Stimulated activated CD4-positive, alpha-beta T cell treated with anti-CD3 and anti-CD28 coated beads, Interleukin-4, amount 100 ng/mL, for 48 hours (primary cell): ENCODE measurements at places on chromosomes 3 and 15.

DNA sequence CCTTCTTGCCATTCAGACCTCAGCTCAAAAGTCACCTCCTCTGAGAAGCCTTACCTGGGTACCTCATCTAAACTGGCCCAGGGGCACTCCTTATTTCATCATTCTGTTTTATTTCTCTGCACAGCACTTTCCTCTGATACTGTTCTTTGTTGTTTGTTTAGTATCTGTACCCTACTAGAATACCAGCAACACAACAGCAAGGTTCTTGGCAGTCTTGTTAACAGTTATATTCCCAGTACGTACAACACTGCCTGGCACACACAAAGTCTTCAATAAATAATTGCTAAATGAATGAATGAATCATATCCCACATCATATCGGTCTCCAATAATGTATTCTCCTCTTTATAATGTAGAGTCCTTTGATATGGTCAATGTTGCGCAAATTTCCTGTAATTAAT lies 188.1 kb downstream of the FOXP1 start:
- DNase-seq: no peak

- no peak for DNase-seq
These were observed 24.8 kb downstream of the IL20RB start for GRCh38 chr3:136982520-136983138.

DNA sequence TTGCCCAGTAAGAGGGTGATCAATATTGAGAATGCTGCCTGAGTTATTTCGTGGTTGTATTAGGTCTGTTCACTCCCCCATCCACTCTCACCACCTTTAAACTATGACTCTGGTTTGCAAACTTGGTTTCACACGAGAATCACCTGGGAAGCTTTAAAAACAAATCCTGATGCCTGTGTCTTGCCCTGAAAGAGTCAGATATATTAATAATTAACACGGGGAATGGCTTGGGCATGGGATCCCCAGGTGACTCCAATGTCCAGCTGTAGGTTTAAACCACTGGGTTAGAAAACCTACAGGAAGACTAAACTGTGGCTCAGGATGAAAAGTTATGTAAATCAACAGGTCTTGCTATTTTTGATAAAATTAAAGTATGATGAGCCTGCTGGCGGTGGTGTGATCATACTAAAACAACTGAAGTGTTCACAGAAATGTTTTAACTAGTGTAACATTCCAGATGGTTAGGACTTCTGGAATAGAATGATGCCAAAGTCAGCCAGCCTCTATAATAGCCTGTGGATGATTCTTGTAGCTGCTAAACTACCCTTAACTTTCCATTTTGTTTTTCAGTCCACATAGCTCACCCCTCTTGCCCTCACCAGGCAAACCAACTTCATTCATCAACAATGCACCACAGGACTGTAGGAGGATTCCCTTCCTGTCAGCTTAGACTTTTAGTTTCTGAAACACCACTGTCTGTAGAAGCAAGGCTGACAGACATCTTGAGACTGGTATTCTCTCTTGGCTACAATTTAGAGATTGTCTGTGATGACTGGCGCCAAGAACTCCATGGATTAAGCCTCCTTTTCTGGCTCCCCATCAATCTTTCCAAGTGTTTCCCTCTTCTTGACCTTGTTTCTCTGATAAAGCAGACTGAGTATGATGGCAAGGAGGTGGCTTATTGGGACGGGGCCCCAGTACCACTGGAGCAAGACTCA lies 119.1 kb upstream of the ADAMTS9 start:
- DNase-seq: no peak

GRCh38 chr3:195042743-195043606 lies 228.0 kb downstream of the XXYLT1 start:
- DNase-seq: no peak

DNA sequence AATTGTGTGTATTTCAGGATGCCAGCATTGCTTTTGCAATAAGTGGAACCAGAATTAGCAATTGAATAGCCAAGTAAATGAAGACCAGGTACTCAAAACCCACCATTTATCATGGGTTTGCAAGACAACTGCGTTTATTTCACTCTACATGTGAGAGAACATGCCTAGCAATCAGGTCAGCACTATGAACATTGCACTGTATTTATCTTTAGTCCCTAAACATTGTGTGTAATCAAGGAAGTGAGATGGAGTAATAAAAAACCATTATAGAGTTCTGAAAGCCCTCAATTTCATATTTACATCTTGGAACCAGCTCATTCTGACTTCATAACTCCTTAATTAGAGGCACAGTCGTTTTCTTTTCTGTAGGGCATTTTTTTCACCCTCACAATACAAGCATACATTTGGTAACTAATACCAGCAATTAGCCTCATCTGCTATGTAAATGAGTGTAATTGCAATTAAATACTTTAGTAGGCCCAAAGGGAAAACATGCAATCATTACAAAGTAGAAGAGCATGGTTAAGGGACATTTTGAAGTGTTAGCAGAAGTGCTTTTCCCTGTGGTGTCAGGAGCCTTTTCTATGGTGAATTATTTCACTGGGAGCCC lies 153.1 kb upstream of the DPH6 start:
- no peak for DNase-seq

GRCh38 chr3:65873869-65874268 lies 164.8 kb downstream of the MAGI1 start:
- no peak for DNase-seq

- DNase-seq: no peak
These were observed 63.0 kb upstream of the NR2F2 start for GRCh38 chr15:96267463-96267862.

- DNase-seq: no peak
These were observed 21.5 kb downstream of the NR2F2 start for GRCh38 chr15:96351761-96352603.

- no peak for DNase-seq
These were observed 19.4 kb upstream of the IQCF6 start for GRCh38 chr3:51798411-51798963.

GRCh38 chr3:194054540-194054939 lies 81.4 kb upstream of the HES1 start:
- no peak for DNase-seq

DNA sequence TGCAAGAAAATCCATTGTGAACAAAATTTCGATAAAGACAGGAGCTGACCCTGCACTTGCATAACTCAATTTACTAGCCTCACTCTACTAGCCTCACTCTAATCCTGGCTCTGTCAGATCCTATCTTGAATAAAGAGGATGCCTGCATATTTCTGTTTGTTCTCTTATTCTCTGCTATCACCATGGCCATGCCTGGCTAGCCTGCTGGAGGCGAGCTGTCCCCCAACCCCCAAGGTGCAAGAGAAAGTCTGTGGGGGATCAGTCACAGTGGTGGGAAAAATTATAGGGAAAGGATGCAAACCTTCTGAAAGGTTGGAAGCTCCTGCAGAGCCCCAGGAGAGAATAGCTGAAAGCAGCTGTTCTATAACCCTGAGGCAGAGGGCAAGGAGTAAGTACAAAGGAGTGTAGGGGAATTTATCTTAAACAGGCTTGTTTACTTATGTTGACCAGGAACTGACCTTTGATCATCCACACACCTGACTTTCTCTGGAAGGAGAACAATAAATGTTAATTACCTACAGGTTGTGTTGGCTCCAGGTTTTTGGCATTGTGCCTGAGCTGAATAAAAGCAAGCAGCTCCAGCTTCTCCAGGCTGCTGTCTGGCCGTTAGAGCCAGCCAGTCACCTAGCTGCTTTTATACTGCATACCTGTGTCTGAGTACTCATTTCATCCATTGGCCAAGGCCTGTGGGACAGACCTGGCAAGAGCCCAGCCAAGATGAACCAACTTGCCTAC lies 137.7 kb upstream of the RASGRP1 start:
- DNase-seq: no peak

DNA sequence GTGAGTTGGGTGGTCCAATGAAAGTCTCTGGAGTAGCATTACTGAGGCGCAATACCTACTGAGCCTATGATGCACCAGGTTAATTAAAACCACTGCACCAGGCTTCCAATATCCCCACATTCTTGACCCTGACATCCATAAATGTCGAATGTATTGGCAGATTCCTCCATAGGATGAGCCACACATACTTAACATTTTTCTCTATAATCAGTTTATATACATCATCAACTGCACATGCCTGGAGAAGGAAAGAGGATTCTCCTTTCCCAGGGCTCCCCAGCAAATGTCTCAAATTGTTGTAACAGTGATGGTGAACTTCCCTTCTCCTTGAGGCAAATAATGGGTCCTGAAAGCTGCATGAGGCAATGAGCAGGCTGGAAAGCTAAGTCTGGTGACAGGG lies 82.3 kb upstream of the LPP start:
- no peak for DNase-seq

DNA sequence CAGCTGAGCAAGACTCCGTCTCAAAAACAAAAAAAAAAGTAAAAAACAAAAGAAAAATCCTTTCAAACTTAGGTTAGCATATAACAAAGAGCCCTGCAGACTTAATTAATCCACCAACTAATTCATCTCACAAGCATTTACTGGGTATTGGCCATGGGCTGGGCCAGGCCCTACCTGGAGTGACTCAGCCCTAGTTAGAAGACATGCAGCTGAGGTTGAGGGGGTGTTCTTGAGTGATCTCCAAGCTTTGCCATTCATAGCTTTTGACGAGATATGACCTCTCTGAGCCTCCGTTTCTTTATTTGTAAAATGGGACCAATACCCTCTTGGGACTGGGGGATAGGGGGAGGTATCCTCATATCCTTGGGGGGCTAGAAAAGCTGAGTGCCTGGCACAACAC lies 7.8 kb downstream of the FBXL22 start:
- DNase-seq: no peak

- no peak for DNase-seq
These were observed 142.6 kb downstream of the PLCL2 start for GRCh38 chr3:17027318-17027717.

- DNase-seq: no peak
These were observed 62.8 kb downstream of the RFX7 start for GRCh38 chr15:56180851-56181250.

- DNase-seq: no peak
These were observed 37.1 kb upstream of the TSC22D2 start for GRCh38 chr3:150370999-150371398.

DNA sequence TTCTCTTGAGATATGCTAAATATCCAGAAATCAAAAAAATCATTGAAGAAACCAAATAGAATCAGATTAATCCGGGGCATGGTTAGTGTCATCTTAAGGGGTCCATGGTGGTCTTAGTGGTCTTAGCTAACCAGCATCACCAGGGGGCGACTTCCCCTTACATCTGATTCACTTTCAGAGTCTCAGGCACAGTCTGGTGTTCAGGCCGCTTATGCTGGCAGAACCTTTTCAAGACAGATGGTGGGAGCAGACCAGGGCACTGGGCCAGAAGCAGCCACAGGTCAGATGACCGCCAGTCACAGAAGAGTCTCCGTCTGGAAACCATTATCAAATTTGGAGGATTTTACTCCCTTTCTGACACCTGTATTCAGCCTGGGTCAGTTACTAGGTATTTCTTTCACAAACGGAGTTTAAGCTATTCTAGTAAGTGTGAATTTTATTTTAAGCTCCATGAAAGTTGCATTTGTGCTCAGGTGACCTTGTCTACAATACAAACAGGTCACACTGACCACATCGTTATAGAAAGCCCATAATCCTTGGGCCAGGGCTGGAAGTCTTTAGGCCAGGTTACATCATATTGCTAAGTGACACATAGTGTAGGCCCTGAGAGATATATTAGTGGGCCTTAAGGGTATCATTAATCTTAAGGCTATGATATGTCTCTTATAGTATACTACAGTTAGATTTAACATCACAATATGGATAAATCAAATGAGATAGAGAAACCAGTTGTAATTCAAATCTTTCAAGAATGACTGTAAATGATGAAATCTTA lies 365.5 kb downstream of the GBE1 start:
- no peak for DNase-seq

GRCh38 chr3:140765246-140765645 lies 87.4 kb downstream of the TRIM42 start:
- no peak for DNase-seq

GRCh38 chr15:94064676-94065313 lies 166.6 kb upstream of the MCTP2 start:
- DNase-seq: no peak

GRCh38 chr3:25438791-25439555 lies 10.9 kb downstream of the RARB start:
- no peak for DNase-seq

DNA sequence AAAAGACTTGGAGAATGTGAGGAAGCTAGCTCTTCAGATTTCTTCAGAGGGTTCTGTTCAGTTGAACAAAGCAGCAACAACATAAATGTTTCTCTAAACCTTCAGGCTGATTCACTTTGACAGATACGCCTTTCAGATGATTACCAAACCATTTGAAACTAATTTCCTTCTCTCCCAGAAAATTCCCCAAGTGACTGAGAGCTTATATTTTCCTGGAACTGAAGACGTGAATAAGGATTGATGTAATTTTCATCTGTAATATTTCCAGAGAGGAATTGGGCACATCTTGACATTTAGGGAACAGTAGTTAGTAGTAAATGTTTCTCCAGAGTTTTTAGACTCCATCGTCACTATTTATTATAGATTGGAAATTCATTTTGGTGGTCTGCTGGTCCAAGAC lies 108.6 kb upstream of the AADACL2 start:
- DNase-seq: no peak

GRCh38 chr3:98584547-98584946 lies 8.9 kb downstream of the CPOX start:
- DNase-seq: no peak

DNA sequence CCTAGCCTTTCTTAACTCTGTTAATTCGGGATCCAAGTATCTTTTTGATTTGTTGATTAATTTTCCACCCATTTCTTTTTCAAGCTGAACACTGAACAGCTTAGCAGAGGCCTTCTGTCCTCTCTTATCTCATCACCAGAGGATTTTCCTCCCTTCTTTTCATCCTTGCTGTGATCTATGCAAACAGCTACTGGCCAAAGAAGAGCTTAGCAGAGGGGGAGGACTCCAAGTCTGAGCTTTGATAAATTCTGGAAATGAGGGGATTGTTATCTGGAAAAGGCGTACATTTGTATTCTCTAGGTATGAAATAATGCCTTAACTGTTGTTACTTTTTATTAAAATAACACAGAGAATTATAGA lies 13.4 kb downstream of the DZIP3 start:
- DNase-seq: no peak

DNA sequence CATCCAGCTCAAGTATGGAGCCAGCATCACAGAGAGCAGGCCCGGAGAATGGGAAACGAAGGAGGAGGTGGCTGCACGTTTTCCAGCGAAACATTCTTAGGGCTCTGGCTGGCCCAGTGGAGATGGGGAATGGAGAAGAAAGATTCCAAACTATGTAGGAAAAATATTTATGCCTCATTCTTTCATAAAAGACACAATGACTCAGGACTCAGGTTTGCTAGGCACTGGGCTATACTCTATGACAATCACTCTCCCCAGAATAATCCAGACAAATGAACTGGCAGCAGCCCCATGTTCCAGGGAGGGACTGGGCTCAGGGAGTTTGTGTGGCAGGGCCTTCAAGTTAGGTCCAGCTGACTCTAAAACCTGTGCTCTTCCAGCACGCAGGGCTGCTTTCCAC lies 110.8 kb upstream of the RAD18 start:
- no peak for DNase-seq

- DNase-seq: no peak
These were observed 6.4 kb downstream of the ATP8B4 start for GRCh38 chr15:50112488-50113186.

- DNase-seq: no peak
These were observed 8.8 kb upstream of the OCA2 start for GRCh38 chr15:28107904-28108275.
